LHCN-M2 (cell line): ENCODE measurements at places on chromosomes 1 and 21. TPM values are rescaled to one million over a fixed set of nuclear protein-coding genes. Genes with fewer than 3 reads are reported as not detected.

PTGER3 gene
- not detected in 2 replicates for total RNA-seq

DYNLT5 gene
- 4.9 and 5.7 TPM in 2 replicates for total RNA-seq

CHIA gene
- total RNA-seq, result not detected in 2 replicates

UTP25 gene
- total RNA-seq, result 8.1 and 9.5 TPM in 2 replicates

TEX50 gene
- total RNA-seq, result not detected in 2 replicates

ATP1A2 gene
- 1.3 and 1.4 TPM in 2 replicates for total RNA-seq

RNU1-4 gene
- under 0.01 TPM in 1 of 2 replicates, not detected in the other for total RNA-seq

KMO gene
- total RNA-seq, result under 0.01 TPM in 1 of 2 replicates, not detected in the other

DDOST gene
- total RNA-seq, result 254 and 285 TPM in 2 replicates

RGS8 gene
- total RNA-seq, result not detected in 2 replicates

DNA sequence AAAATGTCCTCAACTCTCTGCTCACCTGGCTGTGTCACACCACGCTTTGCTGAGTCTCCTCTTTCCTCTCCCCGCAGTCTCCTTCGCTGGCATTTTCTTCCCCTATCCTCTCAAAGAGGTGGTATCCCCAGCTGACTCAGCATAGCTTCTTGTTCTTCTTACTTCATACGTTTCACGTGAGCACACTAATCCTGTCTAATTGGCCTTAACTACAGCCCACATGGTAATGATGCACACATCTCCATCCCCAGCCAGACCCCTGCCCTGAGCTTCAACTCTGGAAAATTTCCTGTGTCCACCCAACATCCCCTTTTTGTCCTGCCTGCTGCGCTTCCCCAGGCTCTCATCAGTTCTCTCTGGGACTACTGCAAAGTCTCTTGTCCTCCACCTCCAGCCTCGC lies 169.8 kb downstream of the TTLL7 start:
- DNase-seq, result no peak

GRCh38 chr21:24175106-24175505 lies 1432.2 kb downstream of the MRPL39 start:
- DNase-seq, result no peak

DNA sequence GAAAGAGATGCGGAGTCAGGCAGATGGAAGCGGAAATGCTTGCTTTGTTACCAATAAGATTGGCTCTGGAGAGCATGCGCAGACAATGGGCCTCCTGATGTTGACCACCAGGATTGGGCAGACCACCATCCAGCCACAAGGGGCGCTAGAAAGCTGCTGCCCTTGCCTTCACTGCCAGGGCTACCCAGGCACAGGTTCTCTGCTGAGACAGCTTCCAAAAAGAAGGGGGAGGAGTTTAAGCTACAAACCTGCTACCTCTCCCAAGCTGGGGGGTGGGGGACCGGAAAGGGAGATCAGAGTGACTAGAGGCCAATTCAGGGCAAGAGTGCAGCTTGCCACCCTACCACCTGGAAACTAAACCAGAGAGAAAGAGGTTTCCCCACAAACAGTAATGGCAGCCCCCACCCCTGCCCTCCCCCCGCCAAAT lies 369.7 kb downstream of the RRAGC start:
- DNase-seq, result no peak

DNA sequence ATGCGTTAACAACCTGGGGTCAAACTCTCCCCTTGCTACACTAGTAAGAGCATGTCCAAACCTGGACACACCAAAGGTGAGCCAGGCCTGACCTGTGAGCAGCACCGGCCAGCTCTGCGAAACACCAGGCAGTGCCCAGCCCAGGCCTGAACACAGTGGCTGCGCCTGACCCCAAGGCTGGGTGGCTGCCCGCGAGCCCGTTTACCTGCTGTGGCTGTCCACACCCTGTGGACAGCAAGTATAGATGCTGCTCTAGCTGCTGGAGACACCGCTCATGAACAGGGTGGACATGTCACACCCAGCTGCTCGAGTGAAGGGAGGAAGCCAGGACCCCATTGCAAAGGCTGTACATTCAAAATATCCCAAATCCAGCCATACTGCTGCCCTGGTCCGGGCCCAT lies 7.6 kb upstream of the CCDC27 start:
- DNase-seq, result no peak

GRCh38 chr1:102961549-102961948 lies 146.8 kb downstream of the COL11A1 start:
- DNase-seq, result no peak

- peak; percentile 19 for DNase-seq
These were observed 44.1 kb upstream of the SLC25A33 start for GRCh38 chr1:9494936-9495758.

- no peak for DNase-seq
These were observed 139.1 kb downstream of the KAZN start for GRCh38 chr1:14737561-14738094.

GRCh38 chr1:183962903-183963302 lies 74.6 kb downstream of the COLGALT2 start:
- DNase-seq, result no peak

DNA sequence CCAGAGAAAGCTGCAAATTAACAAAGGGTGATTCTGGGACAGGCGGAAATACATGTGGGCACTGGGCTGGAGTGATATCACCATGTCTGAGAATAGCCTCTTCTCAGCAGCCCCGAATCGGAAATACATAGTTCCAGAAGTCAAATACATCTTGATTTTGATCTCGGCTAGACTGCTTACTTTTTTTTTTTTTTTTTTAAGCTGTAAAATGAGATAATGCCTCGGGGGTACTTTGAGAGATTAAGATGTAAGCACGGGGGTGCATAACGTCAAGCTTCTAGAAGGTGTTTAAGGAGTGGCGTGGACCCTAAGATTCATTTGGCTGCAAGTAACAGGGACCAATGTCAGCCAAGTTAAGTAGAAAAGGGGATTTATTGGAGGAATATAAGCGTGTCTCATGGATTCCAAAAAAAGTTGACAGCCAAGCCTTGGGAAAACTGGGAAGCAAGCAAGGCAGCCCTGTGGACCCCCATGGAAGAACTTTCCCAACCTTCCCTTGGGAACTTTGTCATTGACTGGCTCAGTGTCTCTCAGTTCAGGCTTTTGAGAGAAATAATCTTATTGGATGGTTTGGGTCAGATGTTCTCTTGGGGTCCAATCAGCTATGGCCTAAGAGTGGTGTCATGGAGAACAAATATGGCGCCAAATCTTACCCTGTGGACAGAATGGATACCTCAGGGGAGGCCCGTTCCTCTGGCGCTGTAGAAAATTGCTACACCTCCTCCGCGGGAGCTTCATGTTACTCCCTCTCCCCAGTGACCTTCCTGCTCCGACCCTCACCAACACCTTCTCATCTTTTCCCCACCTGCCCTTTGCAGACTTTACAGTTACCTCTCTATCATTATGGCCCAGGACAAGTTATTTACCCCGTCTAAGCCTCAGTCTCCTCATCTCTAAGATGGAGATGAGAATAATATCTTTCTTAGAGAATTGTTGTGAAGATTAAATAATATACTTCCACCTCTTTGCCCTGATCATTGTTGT lies 186.6 kb downstream of the KAZN start:
- no peak for DNase-seq

GRCh38 chr1:55081905-55082296 lies 42.6 kb downstream of the PCSK9 start:
- peak; percentile 13 for DNase-seq

DNA sequence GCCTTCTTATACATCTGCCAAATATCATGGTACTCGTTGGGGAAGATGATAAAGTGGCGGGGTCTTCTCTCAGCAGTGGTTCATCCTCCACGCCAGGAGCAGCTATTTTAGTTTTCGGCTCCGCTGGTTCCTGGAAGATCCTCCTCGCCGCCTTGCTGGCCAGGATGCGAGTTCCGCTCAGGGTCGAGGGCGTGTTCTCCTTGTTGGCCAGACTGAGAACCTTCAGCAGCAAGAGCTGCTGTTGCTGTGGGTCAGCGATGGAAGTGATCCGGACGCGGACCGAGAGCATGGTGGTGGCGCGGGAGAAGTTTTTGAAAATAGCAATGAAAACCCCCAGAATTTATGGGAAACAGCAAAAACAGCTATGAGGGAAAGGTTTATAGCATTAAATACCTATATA lies 11.4 kb upstream of the CFAP126 start:
- DNase-seq, result no peak

- DNase-seq, result no peak
These were observed 27.7 kb downstream of the EPS15 start for GRCh38 chr1:51491166-51491981.

- peak; percentile 73 for DNase-seq
These were observed 38.4 kb downstream of the ADAMTS1 start for GRCh38 chr21:26806801-26807295.

GRCh38 chr1:114715952-114716303 lies 643 bp downstream of the NRAS start:
- DNase-seq, result peak; percentile 32

- peak; percentile 86 for DNase-seq
These were observed at the start of gene DNAJC28 for GRCh38 chr21:33491373-33492102. Gene DNAJC28 (minus strand): TSS chr21:33491716. CDS start chr21:33489393, 2,323 bp downstream.

GRCh38 chr1:48028218-48029069 lies 31.3 kb upstream of the TRABD2B start:
- DNase-seq, result no peak

GRCh38 chr21:35940074-35940927 lies 120.0 kb downstream of the SETD4 start:
- peak; percentile 74 for DNase-seq
